ENCODE measurements at places on chromosomes 1 and 21.

DNA sequence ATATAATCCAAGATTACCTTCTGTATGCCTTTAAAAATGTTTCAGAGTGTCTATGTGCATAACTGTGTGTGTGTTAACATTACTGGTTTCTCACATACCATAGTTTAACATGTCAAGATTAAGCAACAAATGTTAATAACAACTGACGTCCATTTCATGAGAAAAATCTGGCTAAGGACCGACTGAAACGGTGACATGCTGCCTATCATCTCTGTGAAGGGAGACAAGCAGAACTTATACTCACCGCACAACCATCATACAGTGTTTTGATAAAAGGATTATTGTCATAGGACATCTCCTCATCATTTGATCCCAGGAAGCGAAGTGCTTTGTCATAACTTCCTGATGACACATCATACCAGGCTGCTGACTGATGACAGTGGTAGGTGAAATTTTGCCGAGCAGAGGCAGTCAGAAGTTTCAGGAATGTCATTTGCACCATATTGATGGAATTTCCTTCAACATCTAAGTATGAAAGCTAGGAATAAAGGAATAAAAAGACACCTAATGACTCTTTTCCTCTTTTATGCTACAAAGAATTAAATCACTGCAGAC lies 228.8 kb downstream of the COL11A1 start:
- DNase-seq: no peak

DNA sequence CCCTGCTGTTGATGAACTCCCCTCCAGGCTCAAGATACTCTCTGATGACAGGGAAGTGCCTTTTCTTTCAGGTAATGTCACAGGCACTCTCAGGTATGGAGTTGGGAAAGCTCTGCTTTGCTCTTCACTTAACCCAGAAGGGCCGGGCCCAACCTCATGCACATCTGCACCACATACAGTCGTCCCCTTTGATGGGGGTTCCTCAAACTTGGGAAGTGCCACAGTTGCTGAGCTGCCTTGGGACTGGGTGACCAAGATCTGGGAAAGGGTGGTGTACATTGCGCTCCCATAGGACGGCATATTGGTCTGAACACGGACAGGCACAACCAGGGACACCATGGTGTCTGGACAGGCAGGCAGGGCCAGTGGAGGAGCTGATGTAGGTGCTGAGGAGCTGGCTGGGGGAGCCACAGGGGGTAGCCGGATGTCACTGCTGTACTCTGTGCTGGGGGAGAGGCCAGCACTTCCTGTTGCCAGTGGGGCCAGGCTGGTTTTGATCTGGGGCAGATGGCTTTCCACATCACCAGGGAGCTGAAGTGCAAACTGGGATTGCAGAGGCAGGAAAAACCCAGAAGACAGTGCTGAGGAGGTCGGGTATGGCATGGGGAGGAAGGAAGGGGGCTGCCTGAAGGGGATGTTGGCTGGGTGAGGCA lies 96.2 kb upstream of the EDN2 start:
- DNase-seq: no peak

DNA sequence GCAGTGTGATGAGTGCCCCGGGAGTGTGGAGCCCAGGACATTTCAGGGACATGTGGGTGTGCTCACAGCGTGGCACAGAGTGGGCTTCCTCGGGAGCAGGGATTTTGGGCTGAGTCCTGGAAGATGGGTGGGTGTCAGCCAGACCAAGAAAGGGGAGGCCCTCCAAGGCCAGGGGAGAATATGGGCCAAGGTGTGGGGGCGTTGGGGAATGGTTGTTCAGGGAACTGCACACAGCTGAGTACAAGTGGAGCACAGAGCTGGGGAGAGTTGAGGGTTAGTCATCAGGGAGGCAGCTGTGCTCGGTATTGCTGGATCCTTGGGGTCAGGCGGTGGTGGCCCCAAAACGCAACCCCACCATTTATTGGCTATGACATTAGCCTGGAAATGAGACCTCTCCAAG lies 5.5 kb downstream of the POGK start:
- no peak for DNase-seq

DNA sequence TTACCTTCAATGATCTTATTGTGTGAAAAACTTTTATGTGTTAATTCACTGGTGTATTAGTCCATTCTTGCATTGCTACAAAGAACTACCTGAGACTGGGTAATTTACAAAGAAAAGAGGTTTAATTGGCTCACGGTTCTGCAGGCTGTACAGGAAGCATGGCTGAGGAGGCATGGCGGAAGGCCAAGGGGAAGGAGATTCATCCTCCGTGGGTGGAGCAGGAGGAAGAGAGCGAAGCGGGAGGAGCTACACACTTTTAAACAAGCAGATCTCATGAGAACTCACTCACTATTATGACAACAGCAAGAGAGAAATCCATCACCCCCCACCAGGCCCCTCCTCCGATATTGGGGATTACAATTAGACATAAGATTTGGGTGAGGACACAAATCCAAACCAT lies 44.2 kb upstream of the RGS7 start:
- no peak for DNase-seq

DNA sequence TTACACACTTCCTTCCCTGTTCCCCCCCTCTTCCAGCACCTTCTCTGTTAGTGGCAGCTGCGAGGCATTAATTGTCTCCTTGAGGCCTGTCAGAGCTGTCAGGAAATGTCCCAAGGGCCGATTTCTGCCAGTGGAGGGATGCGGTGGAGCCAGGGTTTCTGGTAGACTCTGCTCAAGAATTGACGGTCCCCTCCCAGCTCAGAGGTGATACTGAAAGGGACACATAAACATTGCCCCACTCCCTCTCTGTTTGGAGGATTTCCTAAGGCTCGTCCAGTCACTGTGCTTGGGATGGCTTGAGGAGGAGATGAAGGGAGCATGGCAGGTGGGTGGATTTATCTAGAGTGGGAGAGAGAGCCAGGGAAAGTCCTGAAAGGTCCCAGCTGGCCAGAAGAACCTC lies 61.4 kb upstream of the CD34 start:
- DNase-seq: no peak

- DNase-seq: no peak
These were observed 57.1 kb upstream of the DR1 start for GRCh38 chr1:93288558-93288957.

GRCh38 chr21:28548291-28548690 lies 444.4 kb downstream of the LTN1 start:
- DNase-seq: no peak

DNA sequence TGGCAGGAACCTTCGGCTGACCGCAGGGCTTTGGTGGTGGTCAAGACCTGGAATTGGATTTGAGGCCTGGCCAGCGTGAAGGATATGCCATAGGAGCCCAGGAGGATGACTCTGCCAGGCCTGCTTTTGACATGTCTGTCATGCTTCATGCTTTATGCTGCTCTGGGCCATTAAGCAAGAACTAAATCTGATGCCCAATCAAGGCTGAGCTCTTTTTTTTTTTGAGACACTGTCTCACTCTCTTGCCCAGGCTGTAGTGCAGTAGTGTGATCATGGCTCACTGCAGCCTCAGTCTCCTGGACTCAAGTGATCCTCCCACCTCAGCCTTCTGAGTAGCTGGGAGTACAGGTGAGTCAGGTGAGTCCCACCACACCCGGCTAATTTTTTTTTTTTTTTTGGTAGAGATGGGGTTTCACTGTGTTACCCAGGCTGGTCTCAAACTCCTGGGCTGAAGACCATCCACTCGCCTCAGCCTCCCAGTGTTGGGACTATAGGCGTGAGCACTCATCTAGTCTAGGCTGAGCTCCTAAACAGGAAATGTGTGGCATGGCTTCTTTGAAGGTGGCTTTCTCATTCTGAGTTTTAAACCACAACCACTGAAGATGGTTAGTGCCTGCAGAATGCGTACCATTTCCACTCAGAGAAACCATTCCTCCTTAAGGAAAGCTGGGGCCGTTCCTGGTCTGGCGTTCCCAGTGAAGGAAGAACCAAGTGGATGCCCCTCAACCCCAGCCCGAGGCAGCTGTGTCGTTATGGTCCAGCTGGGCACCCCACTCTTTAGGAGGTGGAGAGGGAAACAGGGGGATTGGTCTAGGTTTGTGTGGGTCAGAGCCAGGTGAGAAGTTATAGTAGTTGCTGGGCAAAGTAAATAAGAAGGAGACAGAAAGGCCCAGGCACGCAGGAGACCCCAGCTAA lies 34.2 kb upstream of the ATP5PO start:
- DNase-seq: no peak

DNA sequence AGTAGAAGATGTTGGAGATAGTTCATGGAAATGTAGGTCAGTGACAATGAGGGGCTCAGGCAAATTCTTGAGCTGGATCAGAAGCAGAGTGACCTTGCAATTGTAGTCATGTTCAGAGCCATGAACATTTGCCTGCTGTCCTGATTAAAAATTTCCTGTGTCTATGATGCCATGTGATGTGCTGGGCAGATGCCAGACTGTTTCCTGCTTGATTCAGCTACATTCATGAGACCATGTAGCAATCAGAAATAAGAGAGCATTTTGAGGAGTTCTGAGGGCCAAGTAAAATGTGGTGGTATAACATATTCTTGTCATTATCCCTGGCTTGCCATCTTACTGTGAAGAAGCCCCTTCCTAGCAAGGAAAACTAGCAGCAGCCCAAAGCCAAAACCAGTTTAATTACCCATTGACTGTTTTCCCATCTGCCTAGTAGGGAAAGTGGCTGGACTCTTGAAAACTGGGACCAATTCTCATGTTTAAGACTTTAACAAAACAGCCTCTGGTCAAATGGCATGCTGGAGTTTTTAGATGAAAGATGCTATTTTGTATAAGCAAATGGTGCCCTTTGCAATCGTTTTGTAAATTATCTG lies 118.3 kb downstream of the NOS1AP start:
- DNase-seq: no peak

DNA sequence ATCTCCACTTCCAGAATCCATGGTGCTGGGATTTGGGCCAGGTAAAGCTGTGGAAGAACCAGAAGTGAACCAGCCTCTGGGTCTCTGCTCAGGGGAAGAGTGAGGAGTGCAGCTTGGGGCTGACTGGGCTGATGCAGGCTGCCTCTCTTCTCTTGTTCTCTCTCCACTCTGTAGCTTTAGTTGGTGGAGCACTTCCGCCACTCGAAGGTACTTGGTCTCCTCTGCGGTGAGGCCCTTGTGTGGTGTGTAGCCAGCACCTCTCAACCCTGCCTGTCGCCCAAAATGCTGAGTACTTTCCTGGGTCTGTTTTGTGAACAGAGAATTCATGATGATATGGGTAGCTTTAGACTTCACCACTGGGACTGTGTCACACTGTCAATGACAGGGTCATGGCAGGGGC lies 63.2 kb downstream of the URB2 start:
- DNase-seq: no peak

- no peak for DNase-seq
These were observed 277.0 kb downstream of the MRPL39 start for GRCh38 chr21:25330266-25330665.

- no peak for DNase-seq
These were observed 8.4 kb downstream of the SLC35E2B start for GRCh38 chr1:1684031-1684681.

DNA sequence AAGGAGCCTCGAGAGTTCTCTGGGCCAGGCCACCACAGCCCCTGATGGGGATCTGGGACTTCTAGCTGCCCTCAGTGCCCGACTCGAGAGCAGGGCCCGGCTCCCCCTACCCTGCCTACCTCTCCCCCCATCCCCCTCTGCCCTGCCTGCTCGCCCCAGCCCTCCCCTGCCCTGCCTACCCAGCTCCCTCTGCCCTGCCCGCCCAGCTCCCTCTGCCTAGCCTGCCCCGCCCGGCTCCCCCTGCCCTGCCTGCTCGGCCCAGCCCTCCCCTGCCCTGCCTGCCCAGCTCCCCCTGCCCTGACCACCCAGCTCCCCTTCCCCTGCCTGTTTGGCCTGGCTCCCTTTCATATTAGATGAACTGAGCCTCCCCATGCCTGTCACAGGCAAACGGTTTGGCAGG lies 117.4 kb upstream of the TMEM51 start:
- DNase-seq: no peak

- DNase-seq: no peak
These were observed 19.7 kb upstream of the MX1 start for GRCh38 chr21:41406340-41406739.

DNA sequence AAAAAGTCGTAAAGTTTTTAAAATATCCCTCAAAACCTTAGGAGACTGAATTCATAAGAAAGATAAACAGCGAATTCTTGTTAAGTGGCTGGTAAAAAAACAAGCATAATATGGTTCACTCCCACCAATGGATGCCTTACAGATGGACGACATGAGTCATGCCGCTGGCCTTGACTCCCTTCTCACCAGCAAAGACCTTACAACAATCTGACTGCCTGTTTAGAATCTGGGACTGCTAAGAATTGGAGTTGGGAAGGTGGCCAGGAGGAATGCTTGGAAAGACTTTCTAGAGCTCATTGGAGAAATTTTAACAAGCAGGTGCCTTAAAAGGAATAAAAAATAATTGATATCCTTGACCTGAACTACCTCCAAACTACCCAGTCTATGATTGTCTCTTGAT lies 206.9 kb upstream of the FMN2 start:
- no peak for DNase-seq

DNA sequence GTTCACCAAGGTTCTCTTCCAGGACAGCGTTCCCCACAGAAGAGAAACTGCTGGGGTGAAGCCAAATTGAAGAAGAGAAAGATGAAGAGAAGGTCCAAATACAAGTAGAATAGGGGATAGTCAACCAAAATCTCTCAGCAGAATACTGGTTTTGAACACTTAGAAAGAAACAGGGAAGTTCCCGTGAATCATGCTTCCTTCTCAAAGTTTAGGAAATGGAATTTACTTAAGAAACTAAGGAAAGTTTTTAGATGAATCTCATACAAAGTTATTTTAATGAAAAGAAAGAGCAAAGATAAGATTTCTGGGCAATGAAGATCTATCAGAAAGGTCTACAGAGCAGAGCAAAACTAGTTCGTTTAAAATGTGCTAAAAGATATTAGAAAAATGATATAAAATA lies 43.3 kb downstream of the EXO1 start:
- DNase-seq: no peak

GRCh38 chr1:245155272-245156040 lies 671 bp downstream of the KIF26B start:
- no peak for DNase-seq

GRCh38 chr1:85243372-85243771 lies 16.1 kb downstream of the C1orf52 start:
- no peak for DNase-seq
